Fibroblast of mammary gland (primary cell): ENCODE measurements at places on chromosomes 7 and 10.

DNA sequence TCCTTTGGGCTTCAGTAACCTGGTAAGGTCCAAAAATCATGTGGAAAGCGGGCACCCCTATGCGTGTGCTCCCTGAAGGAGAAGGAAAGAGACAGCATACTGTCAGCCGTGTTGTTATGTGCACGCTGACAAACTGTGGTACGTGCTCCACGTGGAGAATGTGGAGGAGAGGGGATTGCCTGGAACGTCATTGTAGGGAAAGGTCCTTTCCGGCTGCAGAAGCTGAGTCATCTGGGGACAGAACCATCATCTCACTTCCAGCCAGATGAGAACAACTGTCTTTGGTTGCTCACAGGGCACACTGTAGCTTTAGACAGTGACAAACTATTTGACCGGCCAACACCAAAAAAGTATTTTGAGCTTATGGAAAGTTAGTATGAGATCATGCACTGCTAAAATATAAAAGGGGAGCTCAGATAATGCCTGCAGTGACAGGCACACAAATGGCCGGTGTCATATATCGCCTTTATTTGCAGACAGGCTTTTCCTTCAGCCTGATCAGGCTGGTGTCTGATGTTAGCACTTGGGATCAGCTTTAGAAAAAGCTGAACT is 38.8 kb upstream of the GRB10 start:
- DNase-seq, result no peak

GRCh38 chr7:50166997-50167965 is 74.2 kb upstream of the ZPBP start:
- no peak for DNase-seq

GRCh38 chr10:59864141-59864962 is 42.0 kb downstream of the CCDC6 start:
- DNase-seq, result no peak

DNA sequence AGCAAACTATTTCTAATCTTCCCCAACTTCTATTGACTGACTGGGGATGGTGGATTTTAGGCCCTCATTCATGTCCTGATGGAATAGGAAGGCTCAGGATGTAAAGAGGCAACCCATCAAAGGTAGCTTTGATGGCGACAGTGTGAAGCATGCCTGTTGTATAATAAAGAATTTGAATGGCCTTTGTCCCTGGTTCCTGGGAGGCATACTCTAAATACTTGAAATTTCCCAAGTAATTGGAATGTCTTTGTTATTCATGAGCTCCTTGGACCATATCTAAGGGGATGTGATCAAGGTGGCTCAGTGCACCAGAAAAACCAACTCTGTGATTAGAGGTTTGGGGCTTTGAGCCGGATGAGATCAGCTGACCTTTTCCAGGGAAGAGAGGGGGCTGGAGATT is 264.5 kb upstream of the NEBL start:
- DNase-seq, result no peak

DNA sequence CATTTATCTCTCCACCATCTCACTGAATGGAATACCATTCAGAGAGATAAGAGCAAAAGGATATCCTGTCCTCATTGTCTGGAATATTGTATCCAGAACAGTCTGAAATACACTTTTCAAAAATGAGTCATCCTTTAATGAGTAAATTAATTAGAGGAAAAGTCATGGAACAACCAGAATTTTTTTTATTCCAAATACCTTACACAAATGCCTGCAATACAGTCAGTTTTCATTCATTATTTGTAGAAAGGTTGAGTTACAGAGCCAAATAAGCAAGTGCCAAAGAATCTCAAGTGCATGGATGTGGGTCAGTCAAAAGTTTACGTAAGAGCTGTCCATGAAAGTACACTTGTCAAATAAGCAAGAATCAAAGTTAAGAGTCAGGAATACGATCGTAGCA is 482.6 kb downstream of the IPMK start:
- no peak for DNase-seq

- no peak for DNase-seq
Measured at GRCh38 chr7:108071551-108071950, 58.6 kb downstream of the LAMB4 start.

DNA sequence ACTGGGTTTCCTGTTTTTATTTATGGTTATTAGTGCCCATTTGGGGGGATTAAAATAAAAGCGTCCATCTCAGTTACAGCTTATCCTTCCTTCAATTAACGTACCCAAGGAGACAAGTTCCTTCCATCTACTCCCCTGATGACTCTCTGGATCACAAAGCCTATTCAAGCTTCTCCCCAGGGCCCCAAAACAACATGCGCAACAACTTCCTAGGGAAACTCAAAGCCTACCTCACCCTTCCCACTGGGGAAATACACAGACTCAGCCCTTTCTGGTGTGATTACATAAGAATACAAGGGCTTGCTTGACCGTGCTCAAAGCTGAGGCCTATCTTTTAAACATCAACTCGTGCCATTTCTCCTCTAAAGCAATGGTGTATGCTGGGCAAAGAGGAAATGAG is 112.4 kb downstream of the CDK6 start:
- no peak for DNase-seq
